ENCODE measurements at places on chromosomes 13 and 19.

GRCh38 chr19:6482343-6482686, 728 bp upstream of the DENND1C start:
- no peak for DNase-seq

- DNase-seq = no peak
Measured at GRCh38 chr13:19772306-19772705, 10.4 kb downstream of the PSPC1 start.

GRCh38 chr13:37306778-37307544, 201.5 kb upstream of the CSNK1A1L start:
- no peak for DNase-seq

- no peak for DNase-seq
Measured at GRCh38 chr13:71619096-71619495, 247.9 kb downstream of the DACH1 start.

DNA sequence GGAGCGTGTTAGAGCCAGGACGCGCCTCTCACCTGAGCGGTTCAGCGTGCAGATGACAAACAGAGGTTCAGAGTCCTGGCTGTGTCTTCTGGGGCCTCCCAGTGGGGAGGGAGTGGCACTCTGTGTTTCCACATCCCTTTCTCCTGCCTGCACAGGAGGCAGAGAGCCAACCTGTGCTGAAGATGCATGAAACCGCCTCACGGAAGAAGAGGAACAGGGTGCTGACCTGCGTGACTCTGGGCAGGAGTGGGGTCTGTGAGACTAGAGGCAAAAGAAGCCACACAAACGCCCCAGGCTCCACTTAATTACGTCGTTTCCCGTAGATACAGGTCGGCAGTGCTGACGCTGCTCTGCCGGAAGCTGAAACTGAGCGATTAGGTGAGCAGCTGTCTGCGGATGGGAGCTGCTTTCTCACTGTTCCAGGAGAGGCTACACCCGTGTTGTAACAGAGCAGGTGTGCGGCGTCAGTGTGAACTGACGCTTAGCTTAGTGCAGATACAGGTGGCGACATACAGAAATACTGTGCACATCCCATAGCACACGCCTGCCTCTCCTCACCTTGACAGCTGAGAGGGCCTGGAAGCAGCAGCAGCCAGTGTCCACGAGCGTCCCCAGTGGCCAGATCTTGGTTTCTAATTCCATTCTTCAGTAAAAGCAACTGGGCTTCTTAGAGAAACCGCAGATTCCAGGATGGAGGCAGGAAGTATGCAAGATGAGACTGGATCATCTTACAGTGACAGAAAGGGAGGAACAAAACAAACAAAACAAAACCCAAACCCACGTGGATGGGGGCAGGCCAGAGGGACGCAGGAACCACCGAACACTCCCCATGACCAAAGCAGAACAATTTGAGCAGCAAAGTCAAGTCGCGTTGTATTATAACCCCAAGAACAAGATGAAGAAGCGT, 37.7 kb upstream of the MCF2L start:
- no peak for DNase-seq

GRCh38 chr13:48160606-48161278, 65.8 kb upstream of the MED4 start:
- no peak for DNase-seq

DNA sequence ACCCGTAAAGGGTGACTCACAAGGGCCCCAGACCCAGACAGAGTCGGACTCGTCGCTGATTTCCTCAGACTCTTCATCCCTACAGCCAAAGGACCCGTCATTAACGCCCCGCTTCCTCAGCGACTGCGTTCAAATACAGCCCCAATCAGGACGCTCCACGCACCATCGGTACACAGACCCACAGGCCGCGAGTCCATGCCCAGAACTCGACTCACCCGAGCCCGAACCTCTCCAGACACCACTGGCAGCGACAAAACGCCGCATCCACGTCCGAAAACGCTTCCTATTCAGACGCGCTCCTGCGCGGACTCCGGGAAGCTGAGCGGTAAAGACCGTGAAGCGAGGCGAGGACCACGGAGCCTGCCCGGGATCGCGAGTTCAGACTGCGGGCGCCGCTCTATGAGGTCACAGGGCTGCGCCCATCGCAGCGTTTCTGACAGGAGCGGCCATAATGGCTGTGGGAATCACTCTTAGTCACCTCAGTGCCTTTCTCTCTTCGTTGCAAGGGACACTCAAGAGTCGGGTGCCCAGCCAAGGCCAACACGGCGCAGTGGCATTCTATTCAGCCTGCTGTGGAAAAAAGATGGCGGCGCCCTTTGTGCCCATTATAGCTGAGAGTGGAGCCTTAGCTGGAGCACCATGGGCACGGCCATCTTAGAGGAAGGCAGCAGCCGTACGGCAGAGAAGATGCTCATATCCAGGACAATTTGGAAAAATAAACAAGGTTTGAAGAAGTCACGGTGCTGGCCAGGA, at the start of gene ZNF614:
TSS of gene ZNF614 (minus strand) at position 353 of the 753 bp plus-strand sequence. CDS start 2,634 bp downstream, outside the sequence.
- peak; percentile 69 for DNase-seq

- DNase-seq = no peak
Measured at GRCh38 chr19:634975-635652, 1.8 kb upstream of the POLRMT start.

DNA sequence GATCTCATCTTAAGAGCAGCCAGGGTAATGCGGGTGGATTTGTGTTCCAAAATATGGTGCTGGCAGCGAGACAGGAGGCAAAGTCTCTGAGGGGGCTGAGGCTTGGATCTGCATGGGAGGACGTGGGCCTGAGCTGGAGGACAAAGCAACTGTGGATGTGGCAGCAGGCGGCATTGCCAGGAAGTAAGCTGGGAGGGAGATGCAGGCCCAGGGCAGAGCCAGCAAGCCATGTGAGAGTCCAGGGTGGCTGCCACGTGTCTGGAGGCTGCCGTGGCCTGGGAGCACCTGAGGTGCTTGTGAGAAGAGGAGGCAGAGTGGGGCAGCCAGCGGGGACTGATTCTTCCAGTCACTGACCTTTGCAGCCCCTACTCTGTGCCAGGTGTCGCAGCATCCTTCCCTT, 52.0 kb downstream of the DPF1 start:
- DNase-seq = no peak

DNA sequence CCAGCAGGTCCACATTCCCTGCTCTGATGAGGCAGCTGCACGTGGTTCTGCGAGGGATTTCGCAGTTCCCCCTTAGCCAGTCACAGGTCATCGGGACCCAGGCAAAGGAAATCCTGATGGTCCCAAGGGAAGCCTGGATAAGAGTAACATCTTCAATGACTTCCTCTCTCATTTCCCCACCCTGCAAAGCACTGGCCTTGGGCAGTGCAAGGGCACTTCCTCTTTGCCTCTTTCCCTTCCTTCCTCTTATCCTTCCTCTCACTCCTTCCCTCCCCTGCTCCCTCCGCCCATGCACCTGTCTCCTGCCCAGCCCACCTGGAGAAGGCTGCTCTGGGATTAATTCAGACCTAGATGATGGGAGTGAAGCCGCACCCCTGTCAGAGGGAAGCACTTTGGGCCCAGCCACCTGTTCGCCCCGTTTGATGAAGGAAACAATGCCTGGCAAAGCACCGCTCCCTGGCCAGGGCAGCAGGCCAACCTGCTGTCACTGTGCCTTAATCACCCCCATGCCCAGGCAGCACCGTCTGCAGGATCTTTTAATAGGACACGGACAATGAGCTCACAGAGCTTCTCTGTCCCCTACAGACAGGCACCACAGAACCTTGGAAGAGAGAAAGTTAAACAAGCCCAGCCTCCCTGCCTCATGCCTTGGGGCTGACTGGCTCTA, 113.5 kb upstream of the PABPC3 start:
- DNase-seq = no peak

DNA sequence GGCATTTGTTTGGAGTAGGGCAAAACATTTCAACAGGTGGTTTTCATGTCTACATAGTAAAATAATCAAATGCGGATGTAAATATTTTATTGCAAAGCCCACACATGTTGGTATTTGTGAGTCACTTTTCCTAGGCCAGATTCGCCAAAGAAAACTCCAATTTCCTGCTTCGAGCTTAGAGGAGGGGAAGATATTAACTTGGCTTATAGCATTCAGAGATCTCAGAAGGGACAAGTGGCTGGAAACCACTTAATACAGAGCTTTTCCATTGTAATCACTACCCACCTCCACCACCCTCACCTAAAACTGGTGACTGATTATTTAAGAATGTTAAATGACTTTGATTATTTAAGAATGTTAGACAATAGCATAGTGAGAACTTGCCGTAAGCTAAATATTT, 530.6 kb upstream of the SPRY2 start:
- DNase-seq = no peak

GRCh38 chr19:12162513-12162881, 399 bp upstream of the ZNF136 start:
- no peak for DNase-seq

- DNase-seq = no peak
Measured at GRCh38 chr19:31539386-31539785, 190.2 kb upstream of the TSHZ3 start.

DNA sequence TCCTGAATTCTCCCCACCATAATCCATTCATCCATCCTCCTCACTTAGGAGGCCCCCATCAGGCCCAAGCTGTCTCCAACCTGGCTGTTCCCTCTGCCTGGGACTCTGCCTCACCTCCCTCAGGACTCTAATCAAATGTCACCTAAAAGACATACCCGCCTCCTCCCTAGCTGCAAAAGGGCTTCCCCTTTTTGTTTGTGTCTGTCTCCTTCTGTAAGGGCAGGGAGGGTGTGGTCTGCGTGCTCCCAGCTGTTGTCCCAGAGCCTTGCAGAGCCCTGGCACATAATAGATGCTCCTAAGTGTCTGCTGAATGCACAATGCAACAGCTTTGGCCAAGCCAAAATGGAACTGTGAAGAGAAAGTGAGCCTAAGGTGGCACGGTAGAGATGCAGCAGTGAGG, 4.4 kb downstream of the TRIR start:
- DNase-seq = no peak

- DNase-seq = no peak
Measured at GRCh38 chr19:752652-753517, 2.0 kb downstream of the MISP start.

GRCh38 chr13:41408746-41409145, 48.6 kb upstream of the RGCC start:
- no peak for DNase-seq

- DNase-seq = no peak
Measured at GRCh38 chr13:42333613-42334328, 61.8 kb downstream of the AKAP11 start.

- no peak for DNase-seq
Measured at GRCh38 chr19:46357846-46358583, 11.1 kb downstream of the PPP5C start.

- DNase-seq = no peak
Measured at GRCh38 chr13:64099994-64100393, 2684.3 kb upstream of the PCDH20 start.

GRCh38 chr13:101019126-101019525, 344.5 kb upstream of the TMTC4 start:
- DNase-seq = no peak

DNA sequence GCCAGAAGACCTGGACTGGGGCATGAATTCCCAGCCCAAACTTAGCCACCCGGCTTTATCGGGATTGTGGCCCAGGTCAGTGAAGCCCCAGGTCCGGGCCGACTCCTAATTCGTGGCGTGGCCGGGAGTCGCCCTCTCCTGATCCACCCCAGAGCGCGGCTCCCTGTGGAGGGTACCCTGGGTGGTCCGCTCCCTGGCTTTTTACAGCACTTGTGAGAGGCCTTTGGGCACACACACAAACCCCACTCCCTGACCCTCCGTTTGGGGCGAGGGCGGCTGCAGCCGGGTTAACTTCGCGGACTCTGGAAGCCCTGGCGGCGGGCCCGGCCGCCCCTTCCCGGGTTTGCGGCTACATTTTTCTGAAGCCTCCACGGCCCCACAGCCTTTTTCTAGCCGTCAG, 56.4 kb downstream of the ZNF568 start:
- DNase-seq = no peak

- no peak for DNase-seq
Measured at GRCh38 chr19:2166741-2167738, 3.3 kb downstream of the DOT1L start.

GRCh38 chr13:46178821-46179220, 3.2 kb downstream of the LCP1 start:
- no peak for DNase-seq

GRCh38 chr19:29086646-29087045, 126.3 kb downstream of the UQCRFS1 start:
- no peak for DNase-seq

- no peak for DNase-seq
Measured at GRCh38 chr19:7934766-7935165, 8.7 kb downstream of the TIMM44 start.

GRCh38 chr13:27001705-27002104, 169.9 kb downstream of the USP12 start:
- DNase-seq = no peak

GRCh38 chr13:99465454-99465853, 35.8 kb upstream of the TM9SF2 start:
- DNase-seq = no peak

DNA sequence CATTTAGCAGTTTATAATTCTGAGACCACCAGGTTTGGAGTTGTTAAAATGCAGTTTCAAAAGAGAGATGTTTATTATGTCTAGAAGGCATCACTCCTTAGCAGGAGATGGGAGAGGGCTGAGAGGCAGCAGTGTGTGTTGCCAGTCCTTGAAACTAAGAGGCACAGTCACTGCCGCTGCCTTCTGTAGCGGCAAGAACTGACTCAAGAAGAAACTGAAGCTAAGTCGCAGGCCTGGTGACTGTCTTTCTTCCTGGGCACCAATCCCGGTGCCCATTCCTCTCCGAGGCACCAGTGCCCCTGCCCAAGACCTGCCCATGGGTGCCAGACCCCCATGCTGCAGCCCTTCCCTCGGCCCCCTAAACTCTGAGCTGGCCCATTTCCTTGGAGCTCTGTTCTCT, 20.1 kb downstream of the N4BP2L1 start:
- no peak for DNase-seq

GRCh38 chr19:6579450-6580178, 11.3 kb downstream of the CD70 start:
- DNase-seq = no peak

Measured in stimulated activated CD8-positive, alpha-beta memory T cell treated with anti-CD3 and anti-CD28 coated beads, Interleukin-7, amount 100 ng/mL, for 24 hours (primary cell).